ENCODE measurements at places on chromosomes 2 and 18.

- DNase-seq = no peak
Observed at GRCh38 chr2:226578373-226578772, 221.2 kb downstream of the IRS1 start.

- no peak for DNase-seq
Observed at GRCh38 chr2:121709776-121710469, 26.8 kb downstream of the NIFK start.

GRCh38 chr2:203585516-203585915 lies 50.4 kb upstream of the RAPH1 start:
- DNase-seq = no peak

DNA sequence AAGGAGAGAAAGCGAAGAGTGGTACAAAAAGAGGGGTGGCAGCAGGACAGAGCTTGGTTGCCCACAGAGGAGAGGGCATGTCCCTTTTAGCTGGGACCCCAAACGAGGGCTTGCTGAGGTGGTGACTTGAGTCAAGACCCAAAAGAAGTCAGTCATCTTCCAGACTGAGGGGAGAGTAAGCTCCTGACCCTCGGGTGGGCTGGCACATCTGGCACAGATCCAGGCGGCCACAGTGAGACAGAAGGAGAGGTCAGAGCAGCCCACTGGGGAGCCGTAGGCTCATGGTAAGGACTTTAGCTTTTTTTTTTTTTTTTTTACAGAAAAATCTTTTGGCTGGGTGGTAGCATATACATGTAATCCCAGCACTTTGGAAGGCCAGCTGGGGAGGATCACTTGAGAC lies 77.9 kb upstream of the ST6GAL2 start:
- DNase-seq = no peak

DNA sequence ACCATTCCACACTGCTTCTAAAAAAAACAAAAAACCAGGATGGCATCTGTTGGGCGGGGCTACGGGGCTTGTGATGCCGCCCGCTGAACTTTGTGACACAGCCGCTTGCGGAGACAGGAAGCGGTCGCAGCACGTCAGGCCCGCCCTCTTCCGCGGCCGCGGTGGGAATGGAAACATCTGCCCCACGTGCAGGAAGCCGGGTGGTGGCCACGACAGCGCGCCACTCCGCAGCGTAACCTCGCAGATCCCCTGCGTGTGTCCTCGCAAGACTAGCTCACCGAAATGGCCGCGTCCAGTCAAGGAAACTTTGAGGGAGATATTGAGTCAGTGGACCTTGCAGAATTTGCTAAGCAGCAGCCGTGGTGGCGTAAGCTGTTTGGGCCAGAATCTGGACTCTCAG lies 168.5 kb downstream of the SUCLG1 start:
- no peak for DNase-seq

DNA sequence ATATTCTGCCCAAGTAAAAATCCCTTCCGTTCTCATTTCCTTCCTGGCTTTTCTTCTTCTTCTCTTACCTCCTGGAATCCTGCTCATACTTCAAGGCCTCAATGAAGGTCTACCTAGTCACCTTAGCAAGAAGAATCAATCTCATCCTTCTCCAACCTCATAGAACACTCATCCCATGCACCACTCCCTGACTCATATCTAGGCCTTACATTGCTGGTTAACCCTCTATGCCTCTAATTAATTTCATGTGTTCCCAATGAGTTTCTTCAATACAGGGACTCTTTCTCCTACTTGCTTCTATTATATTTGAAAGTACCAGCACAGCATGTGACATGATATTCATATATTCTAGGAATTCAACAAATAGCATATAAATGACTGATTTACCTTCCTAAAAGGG lies 63.0 kb downstream of the BCL11A start:
- no peak for DNase-seq

- no peak for DNase-seq
Observed at GRCh38 chr2:30346471-30347169, 100.4 kb upstream of the LCLAT1 start.

DNA sequence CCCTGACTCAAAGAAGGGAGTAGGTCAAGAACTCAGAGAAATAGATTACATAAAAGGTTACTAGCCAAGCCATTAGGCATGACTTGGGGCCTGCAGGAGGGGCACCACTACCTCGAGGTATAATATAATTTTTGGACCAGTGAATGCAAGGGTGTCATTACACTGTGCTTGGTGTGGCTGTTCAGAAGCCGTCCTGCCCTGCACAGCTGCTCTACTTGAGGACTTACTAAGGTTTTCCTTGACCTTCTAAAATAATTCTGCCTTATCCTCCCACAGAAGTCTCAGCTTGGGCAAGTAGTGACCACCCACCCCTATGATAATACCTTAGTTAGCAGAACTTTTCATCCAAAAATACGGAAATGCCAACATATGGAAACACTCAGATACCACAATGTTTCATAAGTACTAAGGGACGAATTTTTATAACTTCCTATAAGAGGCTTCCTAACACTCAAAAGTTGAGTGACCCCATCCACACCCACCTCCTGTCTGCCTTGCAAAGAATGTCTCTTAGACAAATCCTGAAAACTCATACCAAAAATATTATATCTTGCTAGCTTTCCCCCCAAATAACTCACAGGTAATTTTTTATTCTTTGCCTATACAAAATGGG lies 17.7 kb upstream of the ATG16L1 start:
- no peak for DNase-seq

DNA sequence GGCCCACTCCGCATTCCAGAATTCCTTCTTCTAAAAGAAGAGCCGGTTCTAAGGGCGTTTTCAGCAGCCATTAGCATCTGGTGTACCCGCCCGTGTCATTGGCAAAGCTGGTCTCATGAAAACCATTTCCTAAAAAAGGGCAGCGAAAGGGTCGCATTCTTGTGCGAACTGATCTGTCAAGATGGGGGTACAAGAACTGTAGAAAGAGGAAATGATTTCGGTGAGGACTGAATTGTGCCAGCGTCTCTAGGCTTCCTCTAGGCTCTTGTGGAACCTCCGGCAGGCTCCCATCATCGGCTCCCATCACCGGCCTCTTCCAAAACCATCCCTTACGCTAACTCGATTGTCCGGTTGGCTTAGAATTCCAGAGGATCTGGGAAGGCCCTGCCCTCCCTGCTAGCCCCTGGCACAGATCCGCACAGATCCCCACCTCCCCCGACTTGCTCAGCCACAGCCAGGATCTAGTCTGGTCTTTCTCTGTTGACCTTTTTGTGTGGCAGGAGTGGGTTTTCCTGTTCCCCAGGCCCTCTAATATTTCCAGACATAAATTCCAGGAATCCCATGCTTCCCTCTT lies 1.3 kb downstream of the RAB31 start:
- DNase-seq = no peak

GRCh38 chr2:8290771-8291352 lies 391.0 kb upstream of the ID2 start:
- DNase-seq = no peak

DNA sequence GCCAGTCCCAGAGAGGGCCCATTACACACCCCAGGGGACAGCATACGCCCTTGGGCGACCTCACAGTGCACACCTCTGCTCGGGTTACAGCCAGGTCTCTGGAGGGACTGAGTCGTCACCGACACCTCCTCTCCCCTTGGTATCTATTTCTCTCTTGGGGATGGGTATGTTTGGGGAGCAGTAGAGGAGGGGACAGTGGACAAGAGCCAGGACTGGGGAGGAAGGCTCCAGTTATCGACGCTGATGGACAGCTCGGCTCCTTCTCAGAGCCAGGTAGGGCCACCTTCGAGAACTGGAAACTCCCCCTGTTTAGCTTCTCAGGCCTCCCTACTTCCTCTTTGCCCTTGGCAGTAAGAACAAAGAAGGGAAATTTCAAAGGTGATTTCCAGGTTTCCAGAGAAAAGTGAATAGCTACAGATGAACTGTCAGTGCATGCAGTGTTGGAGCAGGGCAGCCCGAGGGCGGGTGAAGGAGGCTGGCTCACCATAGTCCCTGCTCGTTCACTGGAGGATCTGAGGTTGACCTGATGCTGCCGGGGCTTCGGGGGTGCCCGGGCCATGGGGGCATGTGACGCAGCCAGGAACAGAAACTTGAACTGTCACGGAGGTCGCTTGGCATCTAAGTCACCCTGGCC lies 4.4 kb upstream of the SEMA4C start:
- peak; percentile 34 for DNase-seq

DNA sequence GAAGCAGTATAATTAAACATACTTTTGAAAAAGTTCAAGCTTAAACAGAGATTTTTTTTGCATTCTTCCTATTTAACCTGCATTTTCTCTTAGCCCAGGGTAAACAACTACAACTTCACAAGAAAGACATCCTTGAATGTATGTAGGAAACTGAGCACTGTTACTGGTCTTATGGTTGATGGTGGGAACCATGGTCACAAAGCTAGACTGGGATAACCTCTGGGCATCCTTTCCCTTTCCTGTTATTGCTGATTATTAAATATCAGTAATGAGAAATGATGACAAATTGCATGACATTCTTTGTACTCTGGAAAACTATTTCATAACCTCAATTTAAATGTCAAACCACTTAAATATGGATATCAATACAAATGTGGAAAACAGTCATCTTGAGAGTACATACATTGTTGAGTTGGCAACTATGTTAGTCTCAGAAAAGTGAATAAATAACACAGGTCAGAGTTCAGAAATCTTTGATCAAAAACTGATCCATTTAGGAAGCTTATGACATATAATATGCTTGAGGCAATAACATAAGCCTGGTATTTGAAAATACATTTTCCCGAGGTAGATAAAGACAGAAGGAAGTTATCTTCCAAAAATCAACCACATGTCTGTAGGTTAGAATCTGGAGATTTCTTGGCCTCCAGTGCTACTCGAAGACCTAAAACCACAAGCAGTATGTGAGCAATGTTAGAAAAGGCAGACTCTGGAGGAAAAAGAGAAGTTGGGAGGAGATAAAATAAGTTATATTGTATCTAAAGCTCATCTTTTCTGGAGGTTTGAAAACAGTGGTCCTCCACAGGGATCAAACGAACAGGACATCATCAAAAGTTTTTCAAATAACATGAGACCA lies 65.2 kb upstream of the ST8SIA5 start:
- DNase-seq = no peak

- no peak for DNase-seq
Observed at GRCh38 chr2:29106980-29107388, 8.2 kb upstream of the CLIP4 start.

- DNase-seq = no peak
Observed at GRCh38 chr2:62971936-62972335, 78.7 kb upstream of the OTX1 start.

DNA sequence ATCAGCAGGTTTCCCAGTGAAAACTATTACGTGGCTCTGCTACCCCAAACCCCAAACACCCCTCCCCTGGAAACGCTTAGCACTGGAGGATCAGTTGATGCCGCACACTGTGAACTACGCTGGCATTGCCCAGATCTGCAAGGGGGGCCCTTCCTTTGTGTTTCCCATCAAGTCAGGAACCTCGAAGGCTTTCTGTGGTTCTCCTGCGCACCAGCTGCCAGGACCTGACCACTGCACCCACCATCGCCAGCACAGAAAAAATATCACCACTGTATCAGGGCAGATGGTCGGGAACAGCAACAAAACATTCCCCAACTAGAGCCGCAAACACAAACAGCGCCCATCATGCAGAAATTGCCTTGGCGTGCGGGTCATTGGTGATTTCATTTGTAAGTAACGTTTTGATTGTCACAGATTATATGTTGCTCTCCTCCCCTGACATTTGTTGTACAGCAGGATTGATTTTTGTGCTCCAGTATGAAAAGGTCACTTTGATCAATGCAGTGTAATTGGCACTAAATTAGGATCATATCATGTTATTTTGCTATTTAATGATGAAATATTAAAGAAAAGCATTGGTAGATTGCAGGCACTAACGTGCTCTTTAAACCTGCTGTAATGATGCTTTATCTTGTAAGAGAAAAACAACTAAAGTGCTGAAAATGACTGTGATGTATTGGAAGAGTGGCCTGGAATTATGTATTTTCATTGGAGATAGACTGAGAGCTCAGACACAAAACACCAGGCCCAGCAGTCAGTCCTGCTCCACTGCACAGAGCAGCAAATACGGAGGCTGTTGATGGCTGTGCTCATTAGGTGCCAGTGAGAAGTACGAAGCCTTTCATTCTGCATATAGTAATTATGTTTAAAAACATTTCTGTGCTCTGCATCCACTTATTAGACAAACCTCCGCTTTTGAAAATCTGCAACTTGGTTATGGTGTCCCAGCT lies 833.2 kb upstream of the SALL3 start:
- DNase-seq = no peak

- no peak for DNase-seq
Observed at GRCh38 chr2:168522446-168522845, 66.4 kb downstream of the CERS6 start.

- DNase-seq = no peak
Observed at GRCh38 chr2:200430017-200430416, 79.9 kb downstream of the KCTD18 start.

- no peak for DNase-seq
Observed at GRCh38 chr18:57927511-57927910, 116.5 kb upstream of the NEDD4L start.

DNA sequence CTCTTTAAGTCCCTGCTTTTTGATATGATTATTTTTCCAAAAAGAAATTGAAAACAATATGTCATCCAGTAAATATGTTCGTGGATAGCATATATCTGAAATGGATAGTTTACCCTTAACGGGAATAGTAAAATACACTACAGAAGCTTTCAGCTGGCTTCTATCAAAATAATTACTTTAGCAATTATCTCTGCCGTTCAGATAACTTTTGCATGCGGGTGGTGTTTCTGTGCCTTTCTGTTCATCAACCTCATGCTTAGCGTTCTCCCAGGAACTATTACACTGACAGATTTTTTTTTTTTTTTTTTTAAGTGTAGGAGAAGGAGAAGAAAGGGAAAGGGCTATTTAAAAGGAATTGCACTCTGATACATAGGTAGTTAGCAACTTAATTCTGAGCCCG lies 53.6 kb downstream of the TSHZ1 start:
- DNase-seq = no peak

DNA sequence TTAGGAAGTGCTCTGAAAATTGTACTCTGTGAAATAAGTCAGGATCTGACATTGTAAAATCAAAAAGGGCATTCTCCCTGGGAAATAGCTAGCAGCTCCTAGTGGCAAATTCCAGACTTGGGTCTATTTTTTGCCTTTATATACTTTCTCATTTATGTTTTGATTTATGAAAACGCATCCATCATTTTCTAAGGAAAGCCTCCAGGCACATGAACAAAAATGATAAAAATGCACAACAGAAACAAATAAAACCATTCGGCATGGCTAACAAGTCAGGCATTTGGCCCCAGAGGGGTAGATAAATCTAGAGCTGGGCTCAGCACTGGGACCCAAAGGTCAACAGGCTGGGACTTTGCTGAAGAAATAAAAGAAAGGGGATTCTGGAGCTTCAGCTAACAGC lies 167.0 kb downstream of the BCL11A start:
- no peak for DNase-seq

GRCh38 chr2:28747714-28748113 lies 3.9 kb upstream of the PPP1CB start:
- DNase-seq = no peak

- DNase-seq = no peak
Observed at GRCh38 chr2:98554116-98554861, 54.0 kb downstream of the COA5 start.

GRCh38 chr18:48974304-48975119 lies 23.7 kb upstream of the SMAD7 start:
- DNase-seq = no peak

All from Peyer's patch (tissue), 4 donors.